A549 treated with dexamethasone at 1 μM for 4 hours (cell line): ENCODE measurements at places on chromosomes 13 and 19. TPM values are rescaled to one million over a fixed set of nuclear protein-coding genes. Genes with fewer than 3 reads are reported as not detected.

The KLK2 gene
- total RNA-seq: 0.16 to 0.22 TPM in 2 of 5 replicates, not detected in the others

The CPT1C gene
- 11.3 to 13.2 TPM (median 12.1 TPM) in 5 replicates for total RNA-seq

The IGFL1 gene
- 1.5 to 2.2 TPM (median 1.7 TPM) in 5 replicates for total RNA-seq

The DAZAP1 gene
- total RNA-seq: 79.5 to 119 TPM (median 110 TPM) in 5 replicates

The FAM124A gene
- total RNA-seq: 1.3 to 2.7 TPM (median 2.4 TPM) in 5 replicates

The RPS19 gene
- 7,258 to 11,211 TPM (median 7,692 TPM) in 5 replicates for total RNA-seq

The FBN3 gene
- total RNA-seq: not detected in 5 replicates

The MBD3L3 gene
- not detected in 5 replicates for total RNA-seq

The CLDN10 gene
- 0.13 to 0.27 TPM (median 0.18 TPM) in 4 of 5 replicates, not detected in the other for total RNA-seq

The USF2 gene
- total RNA-seq: 120 to 172 TPM (median 158 TPM) in 5 replicates

The ZNF497 gene
- total RNA-seq: 0.74 to 1.6 TPM (median 1.1 TPM) in 5 replicates

The RNASEH2B gene
- 24.5 to 30.6 TPM (median 27.4 TPM) in 5 replicates for total RNA-seq

The PSG5 gene
- 0.58 to 0.77 TPM (median 0.69 TPM) in 5 replicates for total RNA-seq

The KASH5 gene
- not detected in 5 replicates for total RNA-seq

The KIR2DL1 gene
- total RNA-seq: not detected in 5 replicates

The TGFB1 gene
- total RNA-seq: 108 to 165 TPM (median 162 TPM) in 5 replicates

The BSG gene
- total RNA-seq: 604 to 721 TPM (median 693 TPM) in 5 replicates
